ENCODE measurements at places on chromosomes 6 and 20.

DNA sequence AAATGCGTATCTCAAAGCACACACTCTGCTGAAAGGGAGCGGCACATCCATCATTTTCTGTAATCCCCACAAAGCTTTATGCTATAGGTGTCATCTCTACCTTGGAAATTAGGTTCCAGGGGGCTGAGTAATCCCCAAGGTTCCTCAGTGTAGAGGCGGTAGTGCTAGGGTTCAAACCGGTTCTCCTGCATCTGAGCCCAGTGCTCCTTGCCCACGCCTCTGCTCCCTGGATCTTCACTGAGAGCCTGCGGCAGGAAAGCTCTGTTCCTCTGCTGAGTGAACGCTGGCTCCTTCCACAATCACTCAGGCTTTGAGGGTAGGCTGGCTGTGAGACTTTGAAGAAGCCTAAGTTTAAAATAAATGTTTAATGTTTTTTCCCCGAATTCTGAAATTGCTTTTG, 24.9 kb downstream of the SLC22A23 start:
- DNase-seq, result no peak

DNA sequence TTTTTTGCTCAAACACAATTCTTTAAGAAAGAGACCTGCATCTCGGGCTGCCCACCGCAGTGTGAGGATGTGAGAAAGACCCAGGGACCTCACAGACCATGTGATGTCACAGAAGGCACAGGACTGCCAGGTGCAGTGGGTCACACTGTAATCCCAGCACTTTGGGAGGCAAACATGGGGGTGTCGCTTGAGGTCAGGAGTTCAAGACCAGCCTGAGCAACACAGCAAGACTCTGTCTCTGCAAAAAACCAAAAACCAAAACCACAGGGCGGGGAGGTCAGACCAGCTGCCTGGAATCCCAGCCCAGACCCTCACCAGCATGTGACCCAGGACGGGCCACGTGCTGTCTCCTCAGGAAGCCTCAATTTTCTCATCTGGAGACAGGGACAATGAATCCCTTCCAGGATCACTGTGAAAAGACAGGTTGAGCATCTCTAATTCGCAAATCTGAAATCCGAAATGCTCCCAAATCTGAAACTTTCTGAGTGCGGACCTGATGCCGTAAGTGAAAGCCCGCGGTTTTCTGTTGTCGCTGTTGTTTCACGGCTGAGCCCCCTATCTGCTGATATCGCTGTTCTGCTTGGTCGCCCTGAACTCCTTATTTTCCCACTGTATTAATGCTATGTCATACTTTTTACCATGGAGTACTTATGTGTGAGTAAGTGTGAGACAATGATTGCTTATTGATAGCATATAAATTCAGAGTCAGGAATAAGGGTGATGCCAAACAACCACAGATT, 159.5 kb upstream of the PTPN1 start:
- DNase-seq, result no peak

DNA sequence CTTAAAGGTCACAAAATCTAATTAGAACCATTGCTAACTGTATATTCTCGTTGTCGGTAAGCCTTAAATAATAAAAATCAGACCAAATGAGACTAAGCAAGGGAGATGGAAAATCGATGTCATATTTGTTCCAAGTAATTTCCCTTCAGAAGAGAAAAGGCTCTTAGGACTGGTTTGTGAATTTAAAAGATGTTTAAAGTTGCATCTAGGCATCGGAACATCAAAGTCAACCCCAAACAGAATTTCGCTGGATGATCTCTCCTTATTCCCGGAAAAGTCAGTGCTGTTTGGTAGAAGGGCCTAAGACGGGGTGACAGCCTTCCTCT, 63.8 kb downstream of the NPEPL1 start:
- no peak for DNase-seq

- no peak for DNase-seq
Measured at GRCh38 chr6:13927203-13927602, 2.5 kb downstream of the RNF182 start.

GRCh38 chr20:33311996-33312395, 29.0 kb downstream of the BPIFB1 start:
- no peak for DNase-seq

- DNase-seq, result no peak
Measured at GRCh38 chr20:1712634-1713624, 55.4 kb upstream of the SIRPG start.

All from AG08395 (cell line).